Kidney (tissue), 22 donors: ENCODE measurements at places on chromosomes 4 and X. TPM values are rescaled to one million over a fixed set of nuclear protein-coding genes. Genes with fewer than 3 reads are reported as not detected.

GRCh38 chr4:38559374-38559773 is 104.6 kb upstream of the KLF3 start:
- no peak for DNase-seq

GRCh38 chr4:138045036-138045435 is 197.1 kb downstream of the SLC7A11 start:
- no peak for DNase-seq

DNA sequence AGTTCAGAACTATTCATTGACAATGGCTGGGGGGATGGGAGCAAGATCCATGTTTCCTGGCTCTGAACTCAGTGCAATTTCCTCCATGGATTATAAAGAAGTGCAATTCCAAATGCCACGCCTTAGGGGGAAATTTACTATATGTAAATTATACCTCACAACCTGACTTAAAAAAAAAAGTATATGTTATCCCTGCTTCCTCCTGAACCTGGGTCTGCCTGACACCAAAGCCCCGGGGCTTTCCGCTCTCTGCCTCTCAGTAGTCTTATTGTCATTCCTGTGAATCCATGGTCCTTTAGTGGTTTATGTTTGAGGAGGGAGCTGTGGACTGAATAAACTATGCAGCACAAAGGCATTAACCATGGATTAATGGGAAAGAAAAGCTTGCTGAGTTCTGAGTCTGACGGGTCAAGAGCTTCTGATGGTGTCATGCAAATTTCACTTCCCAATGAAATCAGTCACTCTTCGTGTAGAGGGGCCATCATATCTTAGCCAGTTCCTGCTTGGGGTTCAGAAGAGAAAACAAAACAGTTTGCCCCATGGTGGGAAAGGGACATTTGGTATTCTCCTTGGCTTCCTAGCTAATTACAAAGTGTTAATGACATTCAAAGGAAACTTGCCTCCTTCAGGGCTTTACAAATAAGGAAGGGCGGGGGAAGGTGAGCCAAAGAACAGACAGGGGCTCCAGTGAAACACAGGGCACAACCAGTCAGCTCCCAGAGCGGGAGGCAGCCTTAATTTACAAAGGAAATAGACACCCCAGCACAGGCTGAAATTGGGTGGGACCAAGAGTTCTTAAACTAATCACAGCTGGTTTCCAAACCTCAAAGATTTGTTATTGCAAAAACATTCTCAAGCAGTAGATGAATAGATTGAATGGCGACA is 14.3 kb downstream of the FAM9C start:
- DNase-seq = no peak

GRCh38 chr4:37732526-37733186 is 46.5 kb upstream of the RELL1 start:
- no peak for DNase-seq

DNA sequence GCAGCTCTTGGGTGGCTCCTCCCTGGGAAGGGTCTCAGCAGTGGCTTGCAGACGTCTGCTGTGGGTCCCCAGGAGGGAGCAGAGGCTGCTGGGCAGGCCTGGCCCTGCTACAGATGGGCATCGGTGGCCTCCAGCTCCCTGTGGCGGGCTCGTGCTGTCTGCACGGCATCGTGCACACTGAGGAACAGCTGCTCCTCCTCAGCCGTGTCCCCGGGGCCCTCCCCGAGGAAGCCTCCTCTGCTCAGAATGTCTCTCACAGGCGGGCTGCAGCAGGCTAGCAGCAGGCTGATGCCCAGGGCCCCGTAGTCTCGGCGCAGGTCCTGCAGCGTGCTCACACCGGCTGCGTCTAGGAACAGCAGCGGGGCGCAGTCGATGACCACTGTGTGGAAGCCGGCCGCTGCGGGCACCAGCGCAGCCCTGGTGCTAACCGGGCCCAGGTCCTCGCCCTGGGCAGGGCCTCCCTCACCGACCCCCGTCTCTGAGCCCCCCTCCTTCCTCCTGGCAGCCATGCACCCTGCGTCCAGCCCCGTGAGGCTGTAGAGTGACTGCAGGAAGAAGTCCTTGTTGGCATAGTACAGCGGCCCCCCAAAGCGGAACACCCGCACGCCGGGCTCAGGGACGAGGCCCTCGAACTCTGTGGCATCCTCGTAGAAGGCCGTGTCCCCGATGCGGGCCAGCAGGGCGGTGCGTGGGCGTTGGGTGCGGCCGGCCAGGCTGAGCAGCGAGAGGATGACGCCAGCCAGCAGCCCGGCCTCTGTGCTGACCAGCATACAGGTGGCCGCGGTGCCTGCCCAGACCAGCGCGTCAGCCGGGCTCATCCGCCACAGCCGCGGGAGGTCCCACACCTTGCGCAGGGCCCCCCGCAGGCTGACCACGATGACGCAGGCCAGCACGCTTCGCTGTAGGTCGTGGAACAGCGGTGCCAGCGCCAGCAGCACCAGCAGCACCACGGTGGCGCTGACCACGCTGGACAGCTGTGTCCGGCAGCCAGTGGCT is 2.2 kb downstream of the IDUA start:
- DNase-seq = no peak

GRCh38 chrX:49756692-49757091 is 60.9 kb upstream of the PAGE1 start:
- DNase-seq = no peak

GRCh38 chrX:148960060-148960459 is 459.6 kb downstream of the AFF2 start:
- no peak for DNase-seq

DNA sequence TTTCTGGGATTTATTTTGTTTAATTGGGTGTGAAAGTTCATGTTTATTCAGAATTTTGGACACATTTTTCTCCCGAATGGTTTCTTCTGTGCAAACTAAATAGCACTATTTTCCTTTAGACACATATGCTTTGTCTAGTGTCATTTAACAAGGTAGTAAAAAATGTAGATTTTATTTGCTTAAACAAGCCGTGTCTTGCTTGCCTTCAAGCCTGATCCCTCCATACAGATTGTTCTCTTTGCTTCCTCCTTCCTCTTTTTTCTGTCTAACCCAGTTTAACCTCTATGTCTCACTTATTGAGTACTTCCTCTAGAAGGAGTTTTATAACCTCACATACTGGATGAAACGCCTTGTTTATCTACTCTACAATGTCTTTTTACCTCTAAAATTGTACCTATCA is 211.8 kb downstream of the NPFFR2 start:
- DNase-seq = no peak

DNA sequence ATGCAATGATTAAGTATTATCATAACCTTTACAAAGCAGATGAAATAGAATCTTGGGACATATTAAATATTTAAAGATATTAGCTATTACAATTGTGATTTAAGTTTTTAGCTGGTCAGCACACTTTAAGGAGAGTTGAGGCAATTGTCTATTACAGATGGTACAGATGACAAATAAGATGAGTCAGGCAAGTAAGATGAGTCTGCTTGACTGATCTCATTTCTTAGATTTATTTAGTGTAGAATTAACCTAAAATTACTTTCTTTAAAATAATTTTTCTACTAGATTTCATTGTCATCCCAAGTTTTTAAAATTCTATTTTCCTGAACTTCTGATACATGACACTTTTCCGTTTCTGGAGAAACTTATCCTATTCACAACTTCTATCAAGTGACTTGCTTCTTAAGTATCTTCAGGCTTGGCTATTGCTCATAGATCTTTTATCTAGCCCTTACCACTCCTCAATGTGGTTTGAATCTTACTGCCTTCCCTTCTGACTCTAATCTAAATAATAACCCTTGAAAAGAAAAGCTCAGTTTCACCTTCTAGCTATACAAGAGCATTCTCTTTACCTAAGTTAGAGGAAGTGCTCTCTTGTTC is 32.9 kb downstream of the CXCL1 start:
- no peak for DNase-seq

GRCh38 chrX:14508025-14508690 is 21.2 kb upstream of the GLRA2 start:
- no peak for DNase-seq

GRCh38 chr4:7658341-7659204 is 223.8 kb upstream of the PSAPL1 start:
- DNase-seq = no peak

GRCh38 chr4:88230969-88231771 is 53.2 kb downstream of the PPM1K start:
- DNase-seq = no peak

KIF4A gene
- 0.35 TPM for total RNA-seq

XAGE1A gene
- total RNA-seq = not detected

ENPEP gene
- total RNA-seq = 39.9 TPM
